Breast epithelium (tissue), 4 donors: ENCODE measurements at places on chromosomes 6 and 20. TPM values are rescaled to one million over a fixed set of nuclear protein-coding genes. Genes with fewer than 3 reads are reported as not detected.

GRCh38 chr20:57079031-57080005, 187.1 kb downstream of the BMP7 start:
- no peak for DNase-seq

Gene DEFB124
- not detected for total RNA-seq

GRCh38 chr6:83574783-83575182, 62.4 kb downstream of the PRSS35 start:
- no peak for DNase-seq

DNA sequence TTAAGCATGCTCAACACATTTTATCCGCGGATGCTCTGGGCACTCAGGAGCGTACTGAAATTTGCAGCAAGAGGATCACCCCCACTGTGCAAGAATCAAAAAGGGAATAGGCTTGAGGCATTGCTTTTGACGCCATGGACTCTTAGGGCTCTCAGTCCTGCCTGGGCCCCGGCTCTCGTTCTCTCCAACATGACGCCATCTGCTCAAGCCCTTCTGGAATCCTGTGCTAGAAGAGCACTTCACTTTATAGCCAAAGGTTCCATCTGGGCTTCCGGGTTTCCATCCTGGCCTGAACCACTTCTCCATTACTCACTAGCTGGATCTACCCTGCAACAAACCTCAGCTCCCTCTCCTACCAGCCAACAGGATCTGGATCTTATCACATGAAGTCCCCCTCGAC, 105.3 kb downstream of the FOXF2 start:
- DNase-seq: no peak

Gene MUC22
- not detected for total RNA-seq

GRCh38 chr20:17618673-17619013, 48.8 kb downstream of the DSTN start:
- no peak for DNase-seq

Gene LRFN2
- total RNA-seq: not detected

DNA sequence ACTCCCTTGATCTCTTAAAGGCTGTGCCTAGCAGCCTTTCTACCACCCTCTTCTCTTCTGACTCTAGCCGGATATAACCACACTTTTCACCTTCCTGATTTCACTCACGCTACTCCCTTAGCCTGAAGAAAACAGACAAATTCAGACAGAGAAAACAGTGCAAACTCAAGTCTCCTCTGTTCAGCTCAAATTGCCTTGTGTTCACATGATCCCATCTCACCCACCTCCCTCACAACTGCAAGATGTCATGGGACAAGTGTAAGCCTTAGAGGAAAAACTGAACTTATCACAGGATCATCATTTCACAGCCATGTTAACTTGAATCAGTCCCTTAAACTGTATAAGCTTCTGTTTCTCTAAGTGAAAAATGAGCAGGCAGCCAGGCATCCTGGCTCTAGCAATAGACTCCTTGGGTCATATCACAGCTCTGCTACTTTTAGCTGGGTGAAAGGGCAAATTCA, 66.5 kb upstream of the TENT5A start:
- no peak for DNase-seq

- DNase-seq: no peak
Measured at GRCh38 chr6:71433441-71433840, 144.8 kb downstream of the OGFRL1 start.

Gene KCNG1
- not detected for total RNA-seq

- DNase-seq: no peak
Measured at GRCh38 chr6:36358226-36358915, 21.7 kb upstream of the BNIP5 start.

DNA sequence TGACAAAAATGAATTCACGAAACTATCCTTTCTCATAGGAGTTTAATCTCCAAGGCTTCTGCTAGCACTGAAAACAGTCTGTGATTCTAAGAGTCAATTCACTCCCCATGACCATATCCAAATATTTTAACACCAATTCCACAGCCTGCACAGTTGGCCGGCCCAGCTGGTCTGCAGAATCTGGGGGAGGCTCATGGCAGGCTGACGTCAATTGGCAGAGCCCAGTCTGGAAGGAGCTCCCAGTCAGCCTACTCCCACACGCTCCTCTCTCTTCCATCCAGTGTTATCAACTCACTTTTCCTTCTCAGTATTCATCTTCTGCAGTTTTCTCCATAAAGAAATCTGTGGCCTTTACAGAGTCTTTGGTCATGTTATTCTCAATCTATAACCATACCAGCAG, 111.0 kb downstream of the TBXT start:
- DNase-seq: no peak

- DNase-seq: no peak
Measured at GRCh38 chr6:161462148-161462547, 188.3 kb upstream of the AGPAT4 start.

Gene SLC35A1
- total RNA-seq: 20.3 TPM

Gene TGM3
- not detected for total RNA-seq

- DNase-seq: no peak
Measured at GRCh38 chr6:137724495-137725211, 142.4 kb upstream of the TNFAIP3 start.

Gene BTBD3
- total RNA-seq: 15.4 TPM

- DNase-seq: no peak
Measured at GRCh38 chr6:34926655-34927054, 37.6 kb downstream of the ANKS1A start.

- no peak for DNase-seq
Measured at GRCh38 chr20:38065764-38066375, 32.3 kb downstream of the RPRD1B start.

GRCh38 chr6:31009731-31010130, 543 bp upstream of the MUC22 start:
- no peak for DNase-seq

DNA sequence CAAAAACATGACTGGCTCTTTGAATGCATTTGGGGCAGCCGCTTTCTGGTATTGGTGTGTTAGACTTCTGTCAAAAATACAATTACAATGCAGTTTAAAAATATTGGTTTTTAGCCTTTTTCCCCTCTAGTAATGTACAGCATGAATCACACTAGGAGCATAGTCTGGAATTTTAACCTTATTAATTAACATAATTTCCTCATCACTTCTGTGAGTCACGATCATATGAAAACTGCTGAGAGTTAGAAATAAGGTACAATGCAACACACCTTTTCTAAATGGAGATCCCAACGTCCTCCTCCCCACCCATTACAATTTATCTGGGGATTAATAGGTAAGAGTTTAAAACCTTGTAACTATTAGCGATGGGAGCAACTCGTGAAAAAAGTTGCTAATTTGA, 297.1 kb upstream of the RIMS1 start:
- no peak for DNase-seq
